Cortex of kidney (tissue), 1 donor: ENCODE measurements at places on chromosomes 16 and 17.

GRCh38 chr16:86764551-86764950, 186.2 kb downstream of the FOXL1 start:
- no peak for DNase-seq

GRCh38 chr17:4969551-4970173, 2.0 kb upstream of the SPAG7 start:
- no peak for DNase-seq

DNA sequence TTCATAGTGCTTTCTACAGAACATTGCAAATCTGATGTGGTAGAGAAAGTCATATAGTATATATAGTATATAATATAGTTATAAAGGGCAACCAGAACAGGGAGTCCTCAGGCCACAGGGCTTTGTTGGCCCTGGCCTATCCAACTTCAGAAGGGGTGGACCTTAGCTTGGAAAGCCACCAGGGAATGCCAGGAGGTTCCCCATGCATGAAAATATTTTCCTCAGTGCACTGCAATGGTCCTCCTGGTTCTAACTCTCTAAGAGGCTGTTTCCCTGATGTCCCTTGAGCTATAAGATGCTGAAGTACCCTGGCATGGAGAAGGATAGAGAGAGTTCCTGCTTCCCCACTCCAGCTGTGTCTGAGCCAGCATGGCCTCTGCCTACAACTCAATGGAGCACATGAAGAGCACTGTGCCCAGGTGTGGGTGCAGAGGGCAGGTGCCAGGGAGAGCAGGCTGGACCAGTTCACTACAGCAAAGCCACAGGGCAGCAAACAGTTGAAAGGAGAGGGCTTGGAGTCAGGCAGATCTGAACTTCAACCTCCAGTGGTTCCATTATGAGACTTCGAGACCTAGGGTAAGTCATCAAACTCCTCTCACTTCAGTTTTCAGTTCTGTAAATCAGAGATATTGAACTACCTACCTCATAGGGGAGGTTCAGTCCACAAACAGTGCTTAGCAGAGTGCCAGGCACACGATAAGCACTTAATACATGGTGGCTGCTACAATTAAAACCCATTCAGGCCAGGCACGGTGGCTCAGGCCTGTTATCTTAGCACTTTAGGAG, 183.1 kb downstream of the SALL1 start:
- DNase-seq = no peak

DNA sequence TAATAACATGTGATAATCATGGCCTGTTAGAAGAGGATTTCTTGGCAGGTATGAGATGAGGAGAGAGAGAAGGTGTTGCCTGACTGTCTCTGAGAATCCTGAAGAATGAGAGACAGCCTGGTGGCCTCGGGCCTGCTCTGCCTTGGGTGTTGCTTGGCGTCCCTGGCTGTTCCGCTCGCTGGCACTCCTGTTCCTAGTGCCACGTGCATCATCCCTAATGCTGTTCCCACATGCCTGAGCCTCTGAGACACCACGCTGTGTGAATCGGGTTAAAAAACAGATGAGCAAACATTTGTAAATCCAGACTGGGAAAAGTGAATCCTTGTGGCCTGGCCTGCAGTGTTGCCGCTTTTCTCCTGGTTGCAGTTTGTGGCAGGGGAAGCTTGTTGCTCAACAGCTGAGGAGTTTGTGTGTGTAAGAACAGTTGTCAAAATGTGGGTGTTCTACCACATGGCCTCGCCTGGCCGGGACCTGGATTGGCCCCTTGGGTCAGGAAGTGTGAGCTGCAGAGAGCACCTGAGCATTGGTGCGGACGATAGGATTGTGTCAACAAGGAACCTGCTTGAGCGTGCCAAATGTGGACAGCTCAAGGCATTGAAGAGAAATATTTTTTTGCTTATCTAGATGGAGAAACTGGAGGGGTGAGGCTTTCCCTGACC, 22.0 kb downstream of the UBN1 start:
- DNase-seq = no peak

- DNase-seq = no peak
Measured at GRCh38 chr17:71315568-71315967, 805.3 kb upstream of the SOX9 start.

GRCh38 chr17:75486951-75487350, 28.4 kb downstream of the CASKIN2 start:
- DNase-seq = no peak

- no peak for DNase-seq
Measured at GRCh38 chr16:2150418-2151187, 2.2 kb downstream of the RAB26 start.

DNA sequence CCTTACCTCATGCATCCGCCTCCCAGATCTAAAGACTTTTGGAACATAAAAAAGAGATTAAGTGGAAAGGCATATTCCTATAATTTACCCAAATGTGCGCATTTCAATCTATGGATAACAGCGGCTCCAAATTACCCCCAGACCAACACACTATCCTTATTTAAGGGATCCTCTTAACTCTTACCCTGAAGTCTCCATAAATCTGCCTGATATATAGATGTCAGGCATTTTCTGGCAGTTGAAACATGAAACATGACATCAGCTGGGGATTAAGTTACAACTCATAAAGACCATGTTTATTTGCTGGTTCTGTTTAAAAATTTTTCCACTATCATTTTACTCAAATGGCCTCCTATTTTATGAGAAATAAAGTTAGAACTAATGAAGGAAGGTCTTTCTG, 478.5 kb upstream of the SALL1 start:
- no peak for DNase-seq

DNA sequence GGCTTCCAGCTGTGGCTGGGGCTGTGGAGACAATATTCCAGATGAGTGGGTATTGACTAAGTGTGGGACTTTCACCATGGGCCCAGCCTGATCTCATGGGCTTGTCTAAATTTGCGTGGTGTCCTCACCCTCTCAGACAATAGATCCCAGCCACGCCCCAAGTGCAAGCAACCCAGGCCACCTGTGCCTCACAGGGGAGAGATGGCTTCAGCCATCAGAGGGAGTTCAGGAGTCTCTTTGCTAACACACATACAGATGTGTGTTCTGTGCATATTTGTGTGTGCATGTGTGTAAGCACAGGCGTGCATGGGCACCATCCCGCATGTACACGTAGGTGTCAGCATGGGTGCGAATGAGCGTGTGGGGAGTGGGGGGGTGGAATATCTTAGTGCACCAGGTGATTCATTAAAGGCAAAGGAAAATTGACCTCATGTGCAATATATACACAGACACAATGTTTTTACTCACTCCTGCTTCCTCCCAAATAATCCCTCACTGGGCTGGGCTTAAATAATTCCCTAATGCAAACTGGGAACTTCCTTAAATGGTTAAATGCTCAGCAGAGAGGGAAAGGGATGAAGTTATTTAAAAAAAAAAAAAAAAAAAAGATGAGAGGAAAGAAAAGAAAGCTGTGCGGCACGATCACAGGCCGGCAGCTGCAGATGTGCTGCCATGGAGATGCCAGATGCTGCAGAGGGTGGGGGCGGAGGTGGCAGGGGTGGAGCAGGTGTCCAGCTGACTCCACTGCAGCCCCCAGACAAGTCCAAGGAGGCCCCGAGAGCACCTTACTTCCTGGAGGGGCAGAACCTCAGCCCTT, 24.0 kb upstream of the CDC42EP4 start:
- DNase-seq = no peak

- DNase-seq = no peak
Measured at GRCh38 chr17:47802341-47803022, 19.1 kb downstream of the OSBPL7 start.
